ENCODE measurements at places on chromosomes 7 and 10. TPM values are rescaled to one million over a fixed set of nuclear protein-coding genes. Genes with fewer than 3 reads are reported as not detected.

C10orf53 gene
- not detected for total RNA-seq

TMEM26 gene
- total RNA-seq: not detected

PLXDC2 gene
- 0.10 TPM for total RNA-seq

TAF5 gene
- total RNA-seq: 8.5 TPM

CYP51A1 gene
- 52.7 TPM for total RNA-seq

CABCOCO1 gene
- not detected for total RNA-seq

PNLIPRP2 gene
- total RNA-seq: not detected
